ENCODE measurements at places on chromosomes 1 and 21. TPM values are rescaled to one million over a fixed set of nuclear protein-coding genes. Genes with fewer than 3 reads are reported as not detected.
A peak's percentile ranks its signal among the peaks of the same experiment; 100 is the strongest.

DNA sequence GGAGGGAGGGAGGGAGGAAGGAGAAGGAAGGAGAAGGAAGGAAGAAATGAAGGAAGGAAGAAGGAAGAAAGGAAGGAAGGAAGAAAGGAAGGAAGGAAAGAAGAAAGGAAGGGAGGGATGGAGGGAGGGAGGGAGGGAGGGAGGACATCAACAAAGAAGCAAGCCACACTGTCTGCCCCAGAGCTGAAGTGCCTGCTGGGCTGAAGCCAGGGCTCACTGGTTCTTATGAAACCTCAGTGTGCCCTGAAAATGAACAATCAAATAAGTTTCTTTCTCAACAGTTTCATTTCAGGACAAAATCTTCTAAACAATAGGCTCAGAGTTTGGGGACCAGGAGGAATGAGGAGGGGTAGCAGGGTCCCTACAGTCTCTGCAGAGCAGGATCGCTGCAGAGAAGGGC, 21.1 kb downstream of the ARHGEF19 start:
- H3K4me3 ChIP-seq = no peak overlapping the region
- H3K27me3 ChIP-seq = no peaks in the 10 kb centered on the region
- no peak for DNase-seq
- no peaks in the 10 kb centered on the region for H3K4me1 ChIP-seq

- H3K36me3 ChIP-seq = no peaks in the 10 kb centered on the region
- no peaks in the 10 kb centered on the region for H3K27me3 ChIP-seq
- H3K27ac ChIP-seq = peak overlapping the region; percentile 45
- H3K4me1 ChIP-seq = peaks cover 16% of the 10 kb centered on the region
- DNase-seq = no peak
Observed at GRCh38 chr1:213049232-213049631, 1.8 kb upstream of the RPS6KC1 start.

- no peaks in the 10 kb centered on the region for H3K36me3 ChIP-seq
- H3K4me1 ChIP-seq = peaks cover 3% of the 10 kb centered on the region
- H3K27me3 ChIP-seq = peaks cover 14% of the 10 kb centered on the region
- no peak overlapping the region for H3K27ac ChIP-seq
- DNase-seq = no peak
Observed at GRCh38 chr1:29243023-29243870, 6.9 kb downstream of the PTPRU start.

DNA sequence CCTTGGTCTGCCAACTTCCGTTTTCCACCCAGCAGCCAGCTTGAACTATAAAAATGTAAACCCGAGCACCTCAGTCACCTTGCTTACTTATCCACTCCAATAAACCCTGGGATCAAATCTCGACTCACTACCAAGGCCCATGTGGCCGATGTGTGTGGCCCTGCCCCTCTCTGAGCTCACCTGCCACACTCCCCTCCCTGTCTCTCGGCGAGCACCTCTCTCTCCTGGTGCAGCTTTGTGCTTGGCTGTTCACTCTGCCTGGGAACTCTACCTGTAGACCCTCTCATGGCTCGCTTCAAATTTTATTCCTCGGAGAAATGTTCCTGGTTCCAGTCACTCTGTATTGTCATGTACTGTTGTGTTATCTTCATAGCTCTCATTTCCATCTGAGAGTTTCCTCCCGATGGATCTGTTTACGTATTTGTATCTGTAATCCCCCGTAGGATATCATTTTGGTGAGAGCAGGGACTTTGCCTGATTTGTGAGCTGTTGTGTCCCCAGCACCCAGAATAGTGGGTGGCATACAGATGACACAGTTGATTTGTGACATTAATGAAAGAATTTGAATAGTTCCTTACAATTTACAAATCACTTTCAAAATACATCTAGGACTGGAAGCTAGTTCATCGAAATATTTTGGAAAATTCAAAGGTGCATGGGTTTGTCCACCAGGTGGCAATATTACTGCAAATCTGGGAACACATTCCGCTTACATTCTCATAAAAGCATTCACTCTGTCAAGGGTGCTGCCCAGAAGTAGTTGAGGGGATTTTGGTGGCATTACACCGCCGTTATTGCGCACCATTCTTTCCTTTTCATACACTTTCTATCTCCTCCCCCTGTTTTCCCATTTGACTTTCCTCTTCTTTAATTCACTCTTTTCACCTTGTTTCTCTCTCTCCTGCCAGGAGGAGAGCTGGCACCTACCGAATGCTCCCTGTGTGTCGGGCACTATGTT, 95.3 kb downstream of the ABCA4 start:
- H3K4me3 ChIP-seq = no peak overlapping the region
- no peaks in the 10 kb centered on the region for H3K36me3 ChIP-seq
- H3K27me3 ChIP-seq = no peaks in the 10 kb centered on the region
- no peak overlapping the region for H3K27ac ChIP-seq

DNA sequence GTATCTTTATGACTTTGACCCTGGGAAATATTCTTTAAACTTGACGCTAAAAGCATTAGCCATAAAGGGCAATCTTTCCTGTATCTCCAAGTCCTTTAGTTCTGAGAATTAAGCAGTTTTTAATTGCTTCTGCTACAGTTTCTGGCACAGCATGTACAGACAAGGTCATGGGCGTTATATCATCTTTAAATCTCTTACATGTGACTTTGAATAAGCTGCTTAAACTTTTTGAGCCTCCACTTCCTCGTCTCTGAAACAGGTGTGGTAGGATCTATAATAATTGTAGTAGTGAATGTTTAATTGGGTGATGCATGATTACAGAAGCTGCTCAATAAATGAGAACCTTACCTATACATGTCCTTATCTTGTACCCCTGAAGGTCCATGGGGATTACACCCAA, 153.4 kb downstream of the PLA2G4A start:
- H3K36me3 ChIP-seq = no peaks in the 10 kb centered on the region
- no peak overlapping the region for H3K4me3 ChIP-seq
- no peaks in the 10 kb centered on the region for H3K4me1 ChIP-seq
- no peak for DNase-seq
- H3K27me3 ChIP-seq = no peaks in the 10 kb centered on the region
- no peak overlapping the region for H3K27ac ChIP-seq

DNA sequence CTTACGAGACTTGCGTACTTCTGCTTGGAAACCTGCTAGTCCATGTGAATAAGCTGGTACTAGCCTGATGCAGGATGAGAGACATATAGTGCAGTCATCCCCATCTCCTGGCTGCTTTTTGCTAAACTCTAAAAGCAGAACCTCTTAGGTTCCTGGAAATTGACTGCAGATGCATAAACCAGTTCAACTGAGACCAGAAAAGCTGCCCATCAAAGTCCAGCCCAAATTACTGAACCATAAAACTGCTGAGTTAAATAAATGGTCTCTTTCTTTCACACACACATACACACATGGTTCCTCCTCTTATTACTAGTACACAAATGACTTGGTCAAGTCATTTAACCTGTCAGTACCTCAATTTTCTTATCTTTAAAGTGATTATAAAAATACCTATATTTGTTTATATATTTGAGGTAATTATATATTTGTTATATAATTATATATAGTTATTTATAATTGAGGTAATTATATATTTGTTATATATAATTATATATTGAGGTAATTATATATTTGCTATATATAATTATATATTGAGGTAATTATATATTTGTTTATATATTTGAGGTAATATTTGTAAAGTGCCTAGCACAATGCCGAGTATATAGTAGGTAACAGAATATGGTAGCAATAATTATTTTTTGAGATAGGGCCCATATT, 25.2 kb upstream of the RABGAP1L start:
- DNase-seq = no peak
- H3K4me1 ChIP-seq = no peaks in the 10 kb centered on the region
- H3K4me3 ChIP-seq = no peak overlapping the region
- H3K27me3 ChIP-seq = no peaks in the 10 kb centered on the region
- H3K36me3 ChIP-seq = no peaks in the 10 kb centered on the region

The OR14I1 gene
- not detected for polyA plus RNA-seq

GRCh38 chr1:26950602-26951001, 9.7 kb downstream of the KDF1 start:
- H3K27me3 ChIP-seq = no peaks in the 10 kb centered on the region
- H3K4me3 ChIP-seq = no peak overlapping the region
- no peak overlapping the region for H3K27ac ChIP-seq
- peaks cover 4% of the 10 kb centered on the region for H3K36me3 ChIP-seq
- H3K4me1 ChIP-seq = no peaks in the 10 kb centered on the region

The HMCN1 gene
- polyA plus RNA-seq = not detected

DNA sequence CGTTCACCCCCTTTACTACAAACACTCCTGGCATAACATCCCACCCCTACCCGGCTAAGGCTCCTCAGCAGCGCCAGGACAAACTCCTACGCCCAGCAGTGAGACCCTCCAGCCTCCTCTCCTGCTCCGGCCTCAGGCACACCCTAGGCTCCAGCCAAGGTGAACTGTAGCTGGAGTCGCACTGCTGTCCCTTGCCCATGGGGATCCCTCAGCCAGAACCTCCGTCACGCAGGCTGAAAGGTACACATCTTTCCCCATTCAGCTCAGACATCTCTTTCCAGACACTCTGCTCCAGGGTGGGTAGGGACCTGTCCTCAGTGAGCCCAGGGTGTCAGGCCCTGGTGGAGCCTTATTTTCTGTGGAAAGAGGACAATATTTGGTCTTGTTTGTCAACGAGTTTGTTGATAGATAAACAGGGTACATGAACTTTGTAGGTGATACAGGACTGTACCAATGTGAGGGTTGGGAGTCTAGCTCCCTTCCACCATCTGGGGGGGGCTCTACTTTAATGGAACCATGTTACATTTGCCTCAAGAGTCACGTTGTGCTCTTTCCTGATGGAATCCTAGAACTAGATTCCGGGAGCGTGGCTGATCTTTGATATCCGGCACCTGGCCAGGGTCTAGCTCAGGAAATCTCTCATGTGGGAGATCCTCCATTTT, 56.5 kb upstream of the SSBP3 start:
- no peak overlapping the region for H3K27ac ChIP-seq
- DNase-seq = no peak
- H3K4me1 ChIP-seq = peaks cover 41% of the 10 kb centered on the region
- no peak overlapping the region for H3K4me3 ChIP-seq
- H3K36me3 ChIP-seq = no peaks in the 10 kb centered on the region

DNA sequence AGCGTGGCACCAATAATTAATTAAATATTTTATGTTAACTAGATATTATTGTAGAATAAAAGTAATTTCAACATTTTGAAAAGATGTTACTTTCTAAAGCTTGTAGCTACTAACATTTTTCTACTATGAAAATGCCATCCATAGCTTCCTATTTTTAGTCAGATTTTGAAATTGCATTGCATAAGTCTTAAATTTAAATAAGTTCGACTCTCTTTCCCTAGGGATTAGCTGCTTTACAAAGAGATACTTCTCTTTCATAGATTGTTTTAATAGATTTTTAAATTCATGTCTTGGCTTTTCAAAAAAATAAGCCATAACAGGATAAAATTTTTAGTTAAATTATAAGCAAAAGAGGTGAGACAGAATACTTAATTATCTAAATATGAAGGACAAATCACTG, 1279.6 kb downstream of the KCNT2 start:
- no peaks in the 10 kb centered on the region for H3K4me1 ChIP-seq
- no peak for DNase-seq
- H3K27ac ChIP-seq = no peak overlapping the region
- no peak overlapping the region for H3K4me3 ChIP-seq
- H3K36me3 ChIP-seq = no peaks in the 10 kb centered on the region

DNA sequence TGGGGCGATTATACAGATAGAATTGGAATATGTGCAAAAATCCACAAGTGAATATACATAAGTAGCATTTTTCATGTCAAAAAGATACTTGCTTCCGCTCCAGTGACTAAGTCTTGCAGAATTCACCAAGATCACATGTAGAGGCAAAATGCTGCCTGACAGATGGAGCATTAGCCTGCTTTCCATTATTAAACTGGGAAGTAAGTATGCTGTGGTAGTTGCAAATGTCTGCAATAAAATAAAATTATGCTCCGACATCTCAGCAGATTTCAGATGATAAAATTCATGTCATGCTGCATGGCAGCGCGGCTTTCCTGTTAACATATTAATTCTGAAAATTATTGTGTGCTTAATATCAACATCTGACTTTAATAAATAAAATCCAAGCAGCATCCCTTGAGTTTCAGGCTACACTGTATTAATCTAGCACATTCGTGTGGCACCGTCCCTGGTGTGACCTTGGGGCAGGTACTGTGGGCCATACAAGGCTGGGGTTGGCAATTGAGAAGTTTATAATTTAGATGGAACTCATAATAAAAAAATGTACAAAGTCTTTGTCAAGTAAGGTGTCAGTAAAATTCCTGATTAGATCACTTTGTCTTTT, 366.4 kb upstream of the ZP4 start:
- no peak for DNase-seq
- H3K36me3 ChIP-seq = no peaks in the 10 kb centered on the region
- H3K4me3 ChIP-seq = no peak overlapping the region
- no peaks in the 10 kb centered on the region for H3K27me3 ChIP-seq
- no peak overlapping the region for H3K27ac ChIP-seq
- H3K4me1 ChIP-seq = no peaks in the 10 kb centered on the region

DNA sequence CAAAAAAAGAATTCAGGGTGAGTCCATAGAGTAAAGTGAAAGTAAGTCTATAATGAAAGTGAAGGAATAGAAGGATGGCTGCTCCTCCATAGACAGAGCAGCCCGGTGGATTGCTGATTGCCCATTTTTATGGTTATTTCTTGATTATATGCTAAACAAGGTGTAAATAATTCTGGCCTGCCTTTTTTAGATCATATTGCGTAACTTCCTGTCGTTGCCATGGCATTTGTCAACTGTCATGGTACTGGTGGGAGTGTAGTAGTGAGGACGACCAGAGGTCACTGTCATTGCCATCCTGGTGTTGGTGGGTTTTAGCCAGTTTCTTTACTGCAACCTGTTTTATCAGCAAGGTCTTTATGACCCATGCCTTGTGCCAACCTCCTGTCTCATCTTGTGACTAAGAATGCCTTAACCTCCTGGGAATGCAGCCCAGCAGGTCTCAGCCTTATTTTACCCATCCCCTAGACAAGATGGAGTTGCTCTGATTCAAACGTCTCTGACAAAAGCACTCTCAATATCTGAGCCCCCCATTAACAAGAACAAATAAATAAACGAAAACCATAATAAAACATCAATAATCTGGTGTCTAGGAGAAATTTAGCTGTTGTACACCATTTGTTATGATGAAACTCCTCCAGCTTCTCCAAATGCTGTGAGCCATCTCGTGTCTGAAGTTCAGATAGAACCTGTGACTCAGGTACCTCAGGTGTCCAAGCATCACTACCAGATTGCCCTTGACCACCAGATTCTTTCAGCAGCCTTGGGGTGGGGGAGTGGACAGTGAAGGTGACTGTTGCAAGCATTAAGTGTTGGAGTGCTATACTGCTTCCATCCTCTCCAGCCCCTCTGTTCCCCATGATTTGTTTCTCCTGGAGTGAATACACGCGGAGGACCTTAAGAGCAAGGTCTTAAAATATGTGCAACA, 36.0 kb downstream of the EBNA1BP2 start:
- H3K27me3 ChIP-seq = peaks cover under 1% of the 10 kb centered on the region
- H3K4me1 ChIP-seq = no peaks in the 10 kb centered on the region
- no peak for DNase-seq
- H3K27ac ChIP-seq = no peak overlapping the region
- no peaks in the 10 kb centered on the region for H3K36me3 ChIP-seq

- peaks cover 29% of the 10 kb centered on the region for H3K4me1 ChIP-seq
- DNase-seq = no peak
- H3K4me3 ChIP-seq = no peak overlapping the region
- H3K27me3 ChIP-seq = no peaks in the 10 kb centered on the region
- no peaks in the 10 kb centered on the region for H3K36me3 ChIP-seq
- no peak overlapping the region for H3K27ac ChIP-seq
Observed at GRCh38 chr1:108592030-108592759, 32.3 kb downstream of the EEIG2 start.
